ENCODE measurements at places on chromosomes 5 and 9.
A peak's percentile ranks its signal among the peaks of the same experiment; 100 is the strongest.

GRCh38 chr5:68884144-68884754, 209.6 kb upstream of the SLC30A5 start:
- DNase-seq: no peak

GRCh38 chr9:68690088-68690487, 15.0 kb upstream of the PIP5K1B start:
- DNase-seq: peak; percentile 43

- DNase-seq: no peak
Observed at GRCh38 chr9:78468231-78468630, 171.3 kb downstream of the PSAT1 start.

GRCh38 chr9:137175345-137175961, 3.6 kb upstream of the TMEM210 start:
- no peak for DNase-seq

DNA sequence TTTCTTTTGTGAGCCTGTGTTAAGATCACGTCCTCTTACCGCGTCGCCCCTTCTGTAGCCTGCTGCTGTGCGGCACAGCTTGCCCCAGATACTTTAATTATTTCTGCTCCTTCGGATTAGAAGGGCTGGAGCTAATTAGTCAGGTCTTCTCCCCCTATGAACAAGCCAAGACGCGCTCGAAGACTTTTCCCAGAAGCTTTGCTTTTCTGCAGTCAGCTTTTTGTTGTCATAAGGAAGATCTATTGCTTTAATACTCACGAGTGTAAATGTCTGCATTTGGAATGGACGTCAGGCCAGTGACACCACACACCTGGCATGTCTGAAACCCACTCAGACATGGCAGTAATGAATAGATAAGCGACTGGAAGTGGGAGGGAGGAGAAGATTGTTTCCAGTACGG, 37.0 kb downstream of the PRUNE2 start:
- no peak for DNase-seq

DNA sequence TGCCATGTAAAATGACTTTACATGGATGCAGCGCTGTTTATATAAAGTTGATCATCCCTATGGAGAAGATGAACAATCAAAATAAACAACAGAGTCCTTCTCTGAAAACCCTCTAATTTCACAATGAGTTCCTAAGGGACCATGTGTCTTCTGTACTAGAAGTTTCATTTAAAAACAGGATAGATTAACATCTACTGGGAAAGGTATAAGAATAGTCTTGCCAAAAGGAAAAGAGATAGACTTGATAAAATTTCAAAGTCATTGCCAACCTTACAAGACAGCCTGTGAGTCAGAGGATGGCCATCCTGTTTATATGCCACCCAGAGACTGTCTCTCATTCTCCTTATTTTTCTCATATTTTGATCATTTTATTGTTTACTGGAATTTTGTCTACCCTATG, 367.1 kb upstream of the PDE4D start:
- DNase-seq: no peak

- DNase-seq: no peak
Observed at GRCh38 chr5:24294333-24294732, 350.4 kb downstream of the CDH10 start.

GRCh38 chr9:88829276-88829675, 162.0 kb upstream of the S1PR3 start:
- DNase-seq: no peak

Measured in endothelial cell of umbilical vein (primary cell).